ENCODE measurements at places on chromosomes 12 and 14.

DNA sequence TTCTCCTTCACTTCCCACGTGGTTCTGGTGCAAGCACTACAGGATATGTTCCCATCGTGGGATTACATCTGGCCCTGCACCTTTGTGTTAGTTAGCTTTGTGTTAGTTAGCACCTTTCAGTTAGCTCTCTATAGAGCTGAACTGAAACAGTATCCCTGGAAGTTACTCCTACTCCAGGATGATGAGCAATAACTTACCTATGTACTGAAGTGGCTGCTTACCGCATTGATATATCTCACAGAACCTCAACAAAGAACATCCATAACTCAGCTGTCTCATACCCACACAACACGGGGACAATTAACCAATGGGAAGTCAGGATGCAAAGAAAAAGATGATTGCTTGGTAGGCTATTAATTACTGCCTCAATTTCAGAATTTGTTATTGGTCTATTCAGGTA is 146.6 kb downstream of the ASCL4 start:
- no peak for DNase-seq

DNA sequence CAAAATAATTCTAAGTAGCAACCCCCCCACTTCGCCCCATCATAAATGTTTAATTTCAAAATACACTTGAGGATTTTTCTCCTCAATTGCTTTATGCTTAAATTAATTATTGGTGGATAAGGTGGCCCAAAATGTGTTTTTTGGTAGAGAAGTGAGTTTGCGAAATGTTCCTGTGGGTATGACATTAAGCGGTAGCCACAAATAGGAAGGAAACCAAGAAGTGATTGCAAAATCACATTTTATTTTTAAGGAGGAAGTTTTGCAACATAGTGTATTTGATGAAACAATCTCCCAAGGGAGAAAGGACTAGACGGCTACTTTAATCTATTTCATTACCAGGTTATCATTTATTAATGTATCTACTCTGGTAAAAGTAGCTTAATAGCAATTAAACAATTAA is 25.5 kb downstream of the SLC25A3 start:
- peak; percentile 42 for DNase-seq

- DNase-seq = no peak
Measured at GRCh38 chr12:109510196-109510595, 32.8 kb downstream of the UBE3B start.

- peak; percentile 93 for DNase-seq
Measured at GRCh38 chr12:88493636-88494035, 86.6 kb downstream of the KITLG start.

DNA sequence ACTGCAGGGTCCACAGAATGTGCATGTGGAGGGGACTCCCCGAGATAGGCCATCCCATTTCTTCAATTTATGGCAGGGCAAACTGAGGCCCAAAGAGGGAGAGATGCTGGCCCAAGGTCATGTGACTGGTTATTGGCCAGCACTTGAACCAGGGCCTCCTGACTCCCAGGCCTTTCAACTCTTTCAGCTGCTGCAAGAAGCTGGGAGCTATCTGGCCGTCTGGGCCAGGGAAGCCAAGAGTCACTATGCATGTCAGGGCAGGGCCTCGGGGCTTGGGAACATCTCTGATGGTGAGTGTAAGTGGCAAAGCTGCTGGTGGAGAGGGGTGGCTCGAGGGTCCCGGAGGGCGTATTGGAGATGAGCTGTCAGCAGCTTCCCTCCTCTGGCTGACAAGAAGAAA is 9.5 kb upstream of the LTBP2 start:
- no peak for DNase-seq
